GM12878 (cell line): ENCODE measurements at places on chromosomes 6 and 20. TPM values are rescaled to one million over a fixed set of nuclear protein-coding genes. Genes with fewer than 3 reads are reported as not detected.

The TUBB2B gene
- 55.4 and 63.2 TPM in 2 replicates for total RNA-seq

The OXT gene
- not detected in 2 replicates for total RNA-seq

The MMUT gene
- total RNA-seq: 11.1 and 12.0 TPM in 2 replicates

The LGSN gene
- total RNA-seq: not detected in 2 replicates

The DLK2 gene
- 0.38 and 0.40 TPM in 2 replicates for total RNA-seq

DNA sequence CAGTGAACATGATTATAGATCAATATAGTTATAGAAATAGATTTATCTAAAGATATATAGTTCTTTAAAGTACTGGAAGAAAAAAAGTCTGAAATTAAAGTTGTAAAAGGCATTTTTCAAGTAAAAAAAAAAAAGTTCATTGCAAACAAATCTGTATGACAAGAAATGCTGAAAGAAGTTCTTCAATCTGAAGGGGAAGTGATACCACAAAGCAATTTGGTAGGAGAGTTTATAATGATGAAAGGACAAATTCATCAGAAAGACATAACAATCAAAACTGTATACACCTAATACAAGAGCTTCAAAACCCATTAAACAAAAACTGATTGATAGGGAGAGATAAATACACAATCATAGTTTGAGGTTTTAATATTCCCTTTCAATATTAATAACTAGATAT, 14.1 kb downstream of the HUS1B start:
- no peak overlapping the region for H3K27ac ChIP-seq
- no peaks in the 10 kb centered on the region for H3K36me3 ChIP-seq
- H3K27me3 ChIP-seq: no peaks in the 10 kb centered on the region
- DNase-seq: no peak

- H3K27me3 ChIP-seq: no peaks in the 10 kb centered on the region
- H3K36me3 ChIP-seq: peaks cover 34% of the 10 kb centered on the region; the same call in 1 of the 2 replicates
- no peak overlapping the region for H3K27ac ChIP-seq
- DNase-seq: no peak
- no peaks in the 10 kb centered on the region for H3K4me1 ChIP-seq
Measured at GRCh38 chr20:31764641-31765305, 25.7 kb downstream of the TPX2 start.

GRCh38 chr6:44120692-44121443, 6.4 kb downstream of the MRPL14 start:
- H3K36me3 ChIP-seq: 0 out of 2 replicates have a peak, but pooled peaks cover 5% of the 10 kb centered on the region
